ENCODE measurements at places on chromosomes 11 and 22.

DNA sequence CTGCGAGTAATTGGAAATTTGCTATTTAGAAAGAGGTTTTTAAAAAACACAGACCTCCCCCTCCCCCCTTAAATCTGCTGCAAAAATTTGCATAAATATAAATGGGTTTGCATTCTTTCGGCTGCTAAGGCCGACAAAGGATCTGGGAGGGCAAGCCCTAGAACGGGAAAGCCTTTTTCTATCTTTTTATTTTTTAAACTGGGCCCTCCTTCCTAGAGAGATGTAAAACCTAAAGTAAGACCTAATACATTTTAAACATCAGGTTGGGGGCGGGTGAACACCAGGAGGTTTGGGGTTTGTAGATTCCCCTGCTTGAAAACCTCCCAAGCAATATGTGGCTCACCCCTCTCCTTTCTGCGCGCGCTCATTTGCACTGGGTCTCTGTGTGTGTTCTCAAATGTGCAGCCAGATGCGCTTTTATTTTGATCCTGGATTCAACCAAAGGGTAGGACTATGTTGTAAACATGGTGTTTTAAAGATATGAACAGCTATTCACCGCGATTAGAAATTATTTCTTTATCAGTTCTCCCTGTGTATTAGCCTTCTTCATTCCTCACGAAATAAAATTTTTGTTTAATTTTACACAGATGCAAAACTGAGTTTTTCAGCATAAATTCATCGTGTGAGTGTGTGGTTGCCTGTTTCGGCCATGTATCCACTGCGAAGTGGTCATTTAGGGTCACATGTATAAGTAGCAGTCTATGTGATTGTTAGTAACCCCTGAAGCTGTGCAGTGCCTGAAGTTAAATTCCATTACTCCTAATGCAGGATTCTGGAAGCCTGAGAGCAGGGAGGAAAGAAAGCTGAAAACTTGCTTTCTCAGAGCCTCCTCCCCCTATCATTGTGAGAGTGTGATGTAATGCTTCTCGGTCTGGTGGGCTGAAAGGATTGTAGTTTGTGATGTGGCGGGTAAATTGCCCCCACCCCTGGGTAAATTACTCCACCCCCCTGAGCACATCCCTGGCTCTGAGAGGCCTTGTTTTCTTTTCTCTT lies 988 bp downstream of the TNRC6B start:
- peak; percentile 77 for DNase-seq

DNA sequence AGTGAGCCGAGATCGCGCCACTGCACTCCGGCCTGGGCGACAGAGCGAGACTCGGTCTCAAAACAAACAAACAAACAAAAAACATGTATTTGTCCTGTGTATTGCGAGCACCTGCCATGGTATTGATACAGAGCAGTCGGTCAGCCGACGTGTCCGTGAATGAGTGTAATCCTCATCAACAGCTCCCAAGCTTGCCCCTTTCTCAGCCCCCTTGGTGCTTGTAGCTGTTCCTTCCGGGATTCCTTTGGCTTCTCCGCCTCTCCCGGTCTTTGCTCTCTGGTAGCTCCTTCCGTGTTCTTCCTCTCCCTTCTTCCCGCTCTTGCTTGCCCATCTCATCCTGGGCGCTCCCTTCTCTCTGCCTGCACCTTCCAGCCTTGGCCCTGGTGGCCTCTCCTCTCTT lies 10.9 kb downstream of the ZNF74 start:
- DNase-seq, result no peak

GRCh38 chr22:45876136-45877035 lies 100.6 kb downstream of the WNT7B start:
- DNase-seq, result no peak

GRCh38 chr11:67483831-67484665 lies 1.2 kb downstream of the AIP start:
- no peak for DNase-seq

GRCh38 chr22:40668611-40669411 lies 10.5 kb upstream of the MCHR1 start:
- peak; percentile 83 for DNase-seq

Measured in fibroblast of skin of right quadriceps (primary cell).